IMR-90 (cell line): ENCODE measurements at places on chromosomes 1 and 21.

- DNase-seq = no peak
Observed at GRCh38 chr1:53440633-53441032, 18.6 kb upstream of the DMRTB1 start.

DNA sequence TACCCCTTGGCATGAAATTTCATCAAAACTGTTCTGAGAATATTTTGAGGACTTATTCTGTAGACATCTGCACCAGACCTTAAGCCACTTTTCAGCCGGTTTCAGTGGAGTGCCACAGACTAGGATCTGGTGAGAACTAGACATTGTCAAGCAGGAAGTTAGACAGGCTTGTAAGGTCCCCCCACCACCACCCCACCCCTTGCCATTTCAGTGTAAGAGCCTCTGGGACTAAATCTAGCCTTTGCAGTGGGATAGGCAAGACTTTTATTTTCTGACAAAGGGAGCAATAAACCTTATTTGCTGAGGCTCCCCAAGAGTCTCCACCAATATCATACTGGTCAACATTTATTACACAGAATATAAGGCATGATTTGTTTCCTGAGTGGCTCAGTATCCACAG, 77.9 kb upstream of the EXO1 start:
- DNase-seq = no peak

DNA sequence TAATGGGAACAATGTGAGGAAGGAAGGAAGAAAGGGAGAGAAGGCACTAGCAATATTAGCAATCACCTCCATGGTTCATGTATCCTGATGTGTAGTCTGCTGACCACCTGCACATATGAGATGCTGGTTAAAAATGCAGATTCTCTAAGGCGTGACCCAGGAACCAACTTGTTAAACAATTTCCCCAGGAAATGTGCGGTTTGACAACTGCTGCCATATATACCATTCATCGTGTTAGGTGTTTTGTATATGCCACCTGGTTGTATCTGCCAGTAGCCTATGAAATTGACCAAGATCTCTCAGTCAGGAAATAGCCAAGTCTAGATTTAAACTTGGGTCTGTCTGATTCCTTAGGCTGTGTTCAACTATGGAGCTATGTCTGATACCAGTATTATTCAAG, 4.1 kb downstream of the SEMA4A start:
- DNase-seq = no peak

DNA sequence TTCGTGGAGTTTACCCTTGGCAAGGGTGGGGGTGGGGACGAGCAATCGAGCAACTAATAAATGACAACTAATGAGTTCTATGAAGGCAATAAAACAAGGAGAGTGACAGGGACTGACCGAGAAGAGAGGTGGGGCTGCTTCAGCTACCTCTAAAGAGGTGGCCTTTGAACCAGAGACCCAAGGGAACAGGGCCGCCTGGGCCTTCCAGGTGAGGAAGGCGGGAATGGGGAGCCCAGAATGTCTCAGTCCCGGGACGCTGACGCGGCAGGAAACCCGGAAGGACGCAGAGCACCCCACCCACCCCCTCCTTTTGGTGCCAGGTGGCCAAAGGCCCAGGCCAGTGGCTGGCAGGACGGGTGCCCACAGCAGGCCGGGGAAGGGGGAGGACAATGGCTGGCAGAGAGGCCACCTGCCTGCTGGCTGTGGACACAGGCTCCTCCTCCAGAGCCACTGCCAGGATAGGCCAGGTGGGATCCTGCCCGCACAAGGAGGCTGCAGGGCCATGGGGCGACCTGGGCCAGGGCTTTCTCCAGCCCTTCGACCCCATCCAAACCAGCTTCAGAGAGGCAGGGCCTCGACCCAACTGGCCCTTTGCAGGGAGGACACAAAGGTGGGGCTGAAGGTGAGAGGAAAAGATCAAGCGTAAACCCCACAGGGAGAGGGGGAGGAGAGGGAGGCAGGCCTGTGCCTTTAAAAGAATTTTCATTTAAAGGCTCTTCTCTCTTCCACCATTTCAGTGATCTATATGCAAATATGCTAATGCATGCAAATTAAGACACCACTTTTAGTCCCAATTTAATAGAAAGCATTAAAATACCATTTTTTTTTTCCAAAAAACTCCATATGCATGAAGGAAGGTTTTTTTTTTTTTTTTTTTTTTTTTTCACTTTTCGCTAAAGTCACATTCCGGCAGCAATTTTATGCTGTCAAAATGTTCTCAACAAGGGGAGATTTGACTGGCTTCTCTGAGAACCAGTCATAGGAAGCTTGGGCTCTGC, 58.1 kb downstream of the CASZ1 start:
- DNase-seq = no peak

DNA sequence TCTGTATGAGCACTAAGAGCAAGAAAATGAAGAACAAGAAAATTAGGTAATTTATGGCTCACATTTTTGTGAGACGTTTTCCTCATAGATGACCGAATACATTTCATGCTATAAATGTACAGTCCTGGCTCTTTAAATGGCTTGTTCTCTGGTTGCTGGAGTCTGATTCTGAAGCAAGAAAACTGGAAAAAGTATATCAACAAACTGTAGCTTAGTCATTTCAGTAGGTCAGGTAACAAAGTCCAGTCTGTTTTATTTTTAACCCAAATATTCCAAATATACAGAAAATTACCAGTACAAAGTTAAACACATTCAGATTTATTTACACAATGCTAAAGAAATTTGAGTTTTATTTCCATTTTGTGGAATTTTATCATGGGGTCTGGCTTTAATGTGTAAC, 2.5 kb upstream of the MYBPHL start:
- DNase-seq = peak; percentile 56

DNA sequence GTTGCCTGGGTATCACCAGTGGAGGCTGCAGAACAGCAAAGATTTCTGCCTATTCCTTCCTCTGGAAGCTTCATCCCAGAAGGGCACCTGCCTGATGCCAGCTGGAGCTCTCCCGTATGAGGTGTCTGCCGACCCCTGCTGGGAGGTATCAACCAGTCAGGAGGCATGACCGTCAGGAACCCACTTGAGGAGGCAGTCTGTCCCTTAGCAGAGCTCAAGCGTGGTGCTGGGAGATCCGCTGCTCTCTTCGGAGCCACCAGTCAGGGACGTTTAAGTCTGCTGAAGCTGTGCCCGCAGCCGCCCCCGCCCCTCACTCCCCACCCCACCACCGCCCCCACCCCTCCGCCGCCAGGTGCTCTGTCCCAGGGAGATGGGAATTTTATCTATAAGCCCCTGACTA, 23.1 kb upstream of the HFM1 start:
- no peak for DNase-seq

DNA sequence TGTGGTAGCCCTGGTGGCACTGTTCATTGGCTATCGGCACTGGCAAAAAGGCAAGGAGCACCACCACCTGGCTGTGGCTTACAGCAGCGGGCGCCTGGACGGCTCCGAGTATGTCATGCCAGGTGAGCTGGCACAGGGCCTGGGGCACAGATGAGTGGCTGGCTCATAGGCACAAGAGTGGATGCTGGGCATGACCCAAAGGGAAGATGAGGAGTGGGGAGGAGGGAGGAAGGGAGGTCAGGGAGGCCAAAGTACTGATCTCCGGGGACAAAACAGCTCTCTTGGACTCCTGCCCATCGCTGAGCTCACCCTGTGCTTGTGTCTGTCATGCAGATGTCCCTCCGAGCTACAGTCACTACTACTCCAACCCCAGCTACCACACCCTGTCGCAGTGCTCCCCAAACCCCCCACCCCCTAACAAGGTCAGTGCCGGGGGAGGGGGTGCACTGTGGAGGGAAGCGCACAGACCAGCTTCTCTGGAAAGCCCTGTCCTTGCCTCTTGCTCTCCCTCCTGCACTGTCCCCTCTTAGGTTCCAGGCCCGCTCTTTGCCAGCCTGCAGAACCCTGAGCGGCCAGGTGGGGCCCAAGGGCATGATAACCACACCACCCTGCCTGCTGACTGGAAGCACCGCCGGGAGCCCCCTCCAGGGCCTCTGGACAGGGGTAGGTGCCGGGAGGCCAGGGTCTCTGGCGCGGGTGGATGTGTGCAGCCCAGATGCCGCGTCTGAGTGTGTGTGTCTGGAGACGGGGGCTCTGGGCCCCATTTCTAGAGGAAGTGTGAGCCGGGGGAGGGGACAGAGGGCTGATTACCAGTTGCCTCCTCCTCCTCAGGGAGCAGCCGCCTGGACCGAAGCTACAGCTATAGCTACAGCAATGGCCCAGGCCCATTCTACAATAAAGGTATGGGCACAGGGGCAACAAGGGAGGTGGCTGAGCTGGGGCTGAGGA, 7.3 kb upstream of the LRRC71 start:
- no peak for DNase-seq

DNA sequence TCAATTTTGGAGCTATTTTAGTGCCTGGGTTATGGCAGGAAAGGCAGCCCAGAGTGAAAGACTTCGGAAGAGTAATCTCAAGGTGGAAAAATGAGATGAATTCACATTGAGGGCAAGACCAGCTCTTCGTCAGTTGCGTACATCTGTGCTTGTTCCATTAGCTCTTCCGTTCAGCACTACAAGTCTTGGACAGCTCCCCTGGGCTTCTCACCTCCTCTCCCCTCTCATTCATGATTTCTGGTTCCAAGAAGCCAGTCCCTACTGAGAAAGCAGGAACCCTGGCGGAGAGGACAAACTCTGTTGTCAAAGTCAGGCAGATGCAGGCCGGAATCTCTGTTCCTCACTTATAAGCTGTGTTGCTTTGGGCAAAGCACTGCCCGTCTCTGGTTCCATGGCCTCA, 76.5 kb downstream of the ACTL8 start:
- peak; percentile 59 for DNase-seq

DNA sequence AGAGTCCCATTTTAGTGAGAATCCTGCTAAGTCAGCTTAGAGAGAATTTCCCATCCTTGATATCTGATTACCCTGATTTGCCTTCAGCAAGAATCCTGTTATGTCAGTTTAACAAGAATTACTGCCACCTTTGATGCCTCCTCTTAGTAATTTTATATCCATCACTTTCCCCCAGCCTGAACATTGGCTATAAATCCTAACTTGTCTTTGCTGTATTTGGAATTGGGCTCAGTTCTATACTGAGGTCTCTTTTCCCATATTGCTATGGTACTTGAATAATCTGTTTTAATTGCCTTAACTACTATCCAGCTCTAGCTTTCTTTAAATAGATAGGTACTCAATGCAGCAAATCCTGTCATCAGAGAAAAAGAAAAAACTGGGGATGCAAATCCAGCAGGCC, 842.0 kb upstream of the ADAMTS5 start:
- DNase-seq = no peak

GRCh38 chr1:116078699-116079223, 32.4 kb upstream of the MAB21L3 start:
- no peak for DNase-seq

DNA sequence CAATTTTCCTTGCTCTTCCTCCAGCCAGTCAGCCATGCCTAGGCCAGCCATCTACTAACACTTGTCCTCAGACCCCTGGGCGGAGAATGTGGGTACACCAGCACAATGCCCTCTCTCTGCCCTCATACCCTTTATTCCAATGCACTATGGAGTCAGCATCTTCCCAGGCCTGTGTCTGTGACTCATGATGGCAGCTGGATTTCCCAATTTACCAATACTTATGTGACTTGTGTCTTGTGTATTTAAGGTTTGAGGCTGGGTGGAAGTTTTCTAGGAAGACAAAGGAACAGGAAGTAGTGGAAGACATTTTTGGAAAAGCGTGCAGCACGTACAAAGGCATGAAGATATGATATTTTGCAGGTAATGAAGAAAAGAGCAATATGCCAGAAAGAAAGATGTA, 114.3 kb downstream of the NMNAT2 start:
- peak; percentile 58 for DNase-seq

DNA sequence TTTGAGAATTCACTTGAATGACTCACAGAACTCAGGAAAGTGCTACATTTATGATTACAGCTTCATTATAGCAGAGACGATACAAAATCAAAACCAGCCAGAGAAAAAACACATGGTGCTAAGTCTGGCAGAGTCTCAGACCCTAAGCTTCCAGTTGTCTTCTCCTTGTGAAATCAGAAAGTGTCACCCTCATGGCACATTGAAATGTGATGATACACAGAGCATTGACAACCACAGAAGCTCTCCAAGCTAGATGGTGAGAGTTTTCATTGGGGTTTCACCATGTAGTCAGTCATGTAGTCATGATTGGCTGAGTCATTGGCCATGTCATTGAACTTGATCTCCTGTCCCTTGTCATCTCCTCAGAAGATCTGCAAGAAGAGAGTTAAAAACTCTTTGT, 526.6 kb downstream of the MRPL39 start:
- DNase-seq = no peak

GRCh38 chr1:9308236-9308785, 15.6 kb downstream of the SPSB1 start:
- DNase-seq = no peak

DNA sequence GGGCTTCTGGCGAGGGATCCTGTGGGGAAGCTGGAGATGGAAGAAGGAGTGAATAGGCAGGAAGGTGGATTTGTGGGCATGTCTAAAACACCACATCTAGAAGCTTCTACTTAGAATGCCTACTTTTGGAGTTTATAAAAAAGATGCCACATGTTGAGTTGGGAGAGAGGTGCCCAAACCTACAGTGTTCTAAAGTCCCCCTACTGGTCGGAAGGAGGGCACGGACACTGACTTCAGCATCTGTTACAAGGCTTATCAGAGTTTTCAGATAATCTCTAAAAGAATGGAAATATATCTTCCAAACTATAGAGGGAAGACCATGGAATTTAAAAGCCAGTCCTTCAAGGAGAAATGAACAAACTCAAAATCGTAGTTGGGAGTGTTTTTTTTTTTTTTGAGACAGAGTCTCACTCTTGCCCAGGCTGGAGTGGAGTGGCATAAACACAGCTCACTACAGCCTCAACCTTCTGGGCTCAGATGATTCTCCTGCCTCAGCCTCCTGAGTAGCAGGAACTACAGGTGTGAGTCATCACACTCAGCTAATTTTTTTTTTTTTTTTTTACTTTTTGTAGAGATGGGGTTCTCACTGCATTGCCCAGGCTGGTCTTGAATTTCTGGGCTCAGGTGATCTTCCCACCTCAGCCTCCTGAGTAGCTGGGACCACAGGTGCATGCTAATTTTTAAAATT, 14.8 kb downstream of the IBA57 start:
- DNase-seq = no peak

DNA sequence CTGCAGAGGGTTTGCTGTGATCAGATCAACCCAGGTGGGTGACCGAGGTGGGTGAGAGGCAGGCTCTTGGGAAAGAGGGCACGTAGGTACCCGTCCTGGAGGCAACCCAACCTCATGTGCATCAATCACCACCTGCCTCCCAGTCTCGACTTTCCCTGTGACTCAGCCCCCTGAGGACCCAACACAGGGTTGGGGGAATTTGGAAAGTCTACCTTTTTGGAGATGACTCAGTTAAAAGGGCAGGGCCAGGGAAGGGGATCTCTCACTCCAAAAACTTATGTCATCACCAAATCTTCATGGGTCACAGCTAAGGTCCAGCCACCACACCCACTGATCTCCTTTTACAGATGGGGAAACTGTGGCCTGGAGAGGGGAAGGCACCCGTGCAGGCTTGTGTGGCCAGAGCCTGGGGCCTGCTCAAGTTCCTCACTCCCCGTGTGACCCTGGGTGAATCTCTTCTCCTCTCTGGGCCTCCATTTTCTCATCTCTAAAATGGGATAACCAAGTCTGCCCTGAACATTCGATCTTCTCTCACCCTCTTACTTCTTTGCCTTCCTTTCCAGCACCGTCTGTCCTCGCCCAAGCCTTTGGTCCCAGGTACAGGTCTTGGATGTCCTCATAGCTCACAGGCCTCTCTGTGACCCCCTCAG, 34.6 kb upstream of the WNT4 start:
- DNase-seq = no peak

GRCh38 chr1:159943908-159944622, 1.3 kb downstream of the IGSF9 start:
- no peak for DNase-seq
